Esophagus squamous epithelium (tissue), 5 donors: ENCODE measurements at places on chromosomes 12 and 14.

GRCh38 chr12:11943919-11944700 is 126.6 kb upstream of the BCL2L14 start:
- no peak for DNase-seq

GRCh38 chr12:121288986-121289385 is 7.5 kb downstream of the CAMKK2 start:
- DNase-seq, result no peak

GRCh38 chr12:16189849-16190248 is 87.6 kb downstream of the SLC15A5 start:
- no peak for DNase-seq

DNA sequence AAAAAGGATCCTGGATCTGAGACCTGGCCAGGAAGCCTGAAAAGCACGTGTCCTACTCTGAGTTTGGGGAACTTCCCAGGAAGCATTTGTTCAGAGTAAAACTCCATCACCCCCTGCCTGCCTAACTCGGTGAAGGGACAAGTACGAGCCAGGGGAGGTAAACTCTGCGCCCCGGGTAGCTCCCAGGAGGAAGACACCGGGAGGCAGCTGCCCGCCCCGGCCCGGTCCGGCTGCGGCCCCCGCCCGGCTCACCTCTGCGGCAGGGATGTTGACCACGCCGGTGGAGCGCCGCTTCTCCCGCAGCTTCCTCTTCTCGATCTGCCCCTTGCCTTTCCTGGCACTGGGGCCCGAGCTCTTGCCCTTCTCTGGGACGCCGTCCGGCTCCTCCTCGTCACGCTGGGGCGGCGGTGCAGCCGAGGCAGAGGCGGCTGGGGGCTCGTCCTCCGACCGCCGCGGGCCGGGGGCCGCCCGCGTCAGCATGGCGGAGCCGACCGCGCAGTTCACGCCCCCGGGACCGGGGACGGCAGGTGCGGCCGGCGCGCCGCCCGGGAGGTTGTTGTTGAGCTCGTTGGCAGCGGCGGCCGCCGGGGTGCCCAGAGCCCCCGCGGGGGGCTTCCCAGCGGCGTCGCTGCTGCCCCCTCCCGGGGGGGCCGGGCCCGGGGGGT is 1.2 kb downstream of the PAWR start:
- DNase-seq, result no peak

GRCh38 chr12:6222078-6222654 is 22.0 kb downstream of the CD9 start:
- DNase-seq, result no peak
